ENCODE measurements at places on chromosomes 3 and 15.

GRCh38 chr3:187098923-187099512, 40.3 kb downstream of the RPL39L start:
- DNase-seq: no peak

DNA sequence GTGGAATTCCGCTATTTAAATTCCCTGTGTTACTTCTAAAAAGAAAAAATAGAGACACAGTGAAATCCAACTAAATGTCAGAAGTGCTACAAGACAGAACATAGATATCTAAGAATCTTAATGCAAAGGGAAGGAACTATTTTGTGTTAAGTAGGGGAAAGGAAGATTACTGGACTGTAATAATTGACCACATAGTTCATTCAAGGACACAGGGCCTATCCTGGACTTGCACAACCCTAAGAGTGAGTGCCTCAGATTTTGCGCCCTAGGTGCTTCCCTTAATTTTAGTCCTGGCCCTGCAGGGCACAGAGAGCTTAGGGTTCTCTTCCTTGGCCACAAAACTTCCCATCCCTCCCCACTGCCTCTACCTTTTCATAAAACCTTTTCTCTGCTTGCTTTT, 3.5 kb upstream of the IL20RB start:
- no peak for DNase-seq

GRCh38 chr3:105473521-105474223, 107.0 kb downstream of the ALCAM start:
- DNase-seq: no peak

GRCh38 chr3:187750006-187750512, 4.8 kb upstream of the BCL6 start:
- no peak for DNase-seq

DNA sequence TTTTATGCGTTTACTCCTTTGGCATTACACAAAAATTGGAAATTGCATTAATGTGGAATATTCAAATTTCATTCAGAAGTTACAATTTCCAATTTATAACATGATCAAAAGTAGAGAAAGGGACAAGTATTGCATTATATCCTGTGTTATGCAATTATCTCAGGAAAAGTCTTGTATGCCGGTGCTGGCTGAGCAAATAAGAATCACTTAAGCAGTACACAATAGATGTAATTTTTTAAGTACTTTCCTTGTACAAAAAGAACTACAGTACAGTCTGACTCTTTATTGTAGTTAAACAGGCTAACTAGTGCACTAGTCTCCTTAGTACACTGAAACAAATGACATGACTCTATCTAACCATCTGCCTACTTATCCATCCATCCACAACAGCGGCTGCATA, 493.2 kb upstream of the KCNMB2 start:
- no peak for DNase-seq

DNA sequence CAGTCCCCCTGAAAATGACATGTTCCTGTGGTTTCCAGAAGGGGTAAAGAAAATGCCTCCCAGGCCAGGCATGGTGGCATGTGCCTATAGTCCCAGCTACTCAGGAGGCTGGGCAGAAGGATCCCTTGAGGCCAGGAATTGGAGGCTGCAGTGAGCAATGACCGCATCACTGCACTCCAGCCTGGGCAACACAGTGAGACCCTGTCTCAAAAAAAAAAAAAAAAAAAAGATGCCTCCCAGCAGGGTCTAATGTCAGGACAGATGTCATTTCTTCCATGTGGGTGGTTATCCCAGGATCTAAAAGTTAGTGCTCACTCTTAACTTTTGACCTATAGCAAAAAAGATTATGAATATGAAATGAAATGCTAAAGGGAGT, 13.4 kb downstream of the LCMT2 start:
- no peak for DNase-seq

- no peak for DNase-seq
Observed at GRCh38 chr15:36643551-36643950, 64.1 kb downstream of the CDIN1 start.

DNA sequence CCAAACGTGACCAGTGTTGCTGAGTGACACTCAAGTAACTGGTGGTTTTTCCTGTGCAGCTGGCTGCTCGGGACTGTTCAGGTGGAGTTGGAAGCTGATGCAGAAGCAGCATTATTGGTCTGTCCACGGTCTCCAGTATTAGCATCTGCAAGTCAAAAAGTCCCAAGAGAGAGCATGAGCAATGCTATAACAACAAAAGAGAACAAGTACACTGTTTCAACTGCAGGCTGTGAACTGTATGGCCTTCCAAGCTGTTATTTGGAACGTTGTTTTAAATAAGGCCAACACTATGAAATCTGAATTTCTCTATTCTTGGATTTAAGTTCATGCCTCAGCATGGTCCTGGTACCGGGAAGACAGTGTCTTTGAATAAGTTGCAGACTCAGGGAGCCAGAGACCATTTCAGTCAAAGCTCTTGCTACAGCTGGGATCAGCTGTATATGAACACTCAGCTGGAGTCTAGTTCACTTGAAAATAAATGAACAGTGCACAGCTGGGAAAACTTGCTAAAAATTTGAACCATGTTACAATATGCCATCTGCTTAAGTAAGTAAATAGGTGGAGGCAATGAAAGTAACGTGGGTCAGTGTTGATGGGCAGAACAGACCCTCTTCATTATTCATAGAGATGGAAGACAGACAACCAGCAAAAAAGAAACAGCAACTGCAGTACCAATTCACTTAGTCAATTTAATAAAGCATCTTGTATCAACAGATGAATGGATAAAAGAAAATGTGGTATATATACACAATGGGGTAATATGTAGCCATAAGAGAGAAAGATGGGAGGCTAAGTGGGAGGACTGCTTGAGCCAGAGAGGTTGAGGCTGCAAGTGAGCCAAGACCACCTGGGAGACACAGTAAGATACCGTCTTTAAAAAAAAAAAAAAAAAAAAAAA, 45.1 kb downstream of the NR1I2 start:
- no peak for DNase-seq

GRCh38 chr3:87175732-87176131, 51.4 kb upstream of the CHMP2B start:
- DNase-seq: no peak

- no peak for DNase-seq
Observed at GRCh38 chr3:47410801-47411646, 30.2 kb downstream of the PTPN23 start.

DNA sequence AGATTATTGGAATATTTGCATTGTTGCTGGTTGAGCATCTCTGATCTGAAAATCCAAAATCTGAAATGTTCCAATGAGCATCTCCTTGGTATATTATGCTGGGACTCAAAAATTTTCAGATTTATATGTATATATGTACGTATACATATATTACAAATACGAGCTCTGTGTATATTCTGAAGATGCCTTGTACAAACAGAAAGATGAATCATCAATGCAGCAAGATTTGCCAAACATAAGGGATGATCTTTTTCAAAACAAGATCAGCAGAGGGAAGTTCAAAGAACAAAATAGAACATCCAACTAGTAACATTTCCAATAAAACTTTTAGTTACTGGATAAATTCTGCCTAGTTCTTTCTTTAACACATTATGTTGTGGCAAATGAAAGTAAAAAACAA, 42.5 kb downstream of the HERC1 start:
- DNase-seq: no peak

- DNase-seq: no peak
Observed at GRCh38 chr15:76866716-76867321, 38.3 kb downstream of the SCAPER start.

DNA sequence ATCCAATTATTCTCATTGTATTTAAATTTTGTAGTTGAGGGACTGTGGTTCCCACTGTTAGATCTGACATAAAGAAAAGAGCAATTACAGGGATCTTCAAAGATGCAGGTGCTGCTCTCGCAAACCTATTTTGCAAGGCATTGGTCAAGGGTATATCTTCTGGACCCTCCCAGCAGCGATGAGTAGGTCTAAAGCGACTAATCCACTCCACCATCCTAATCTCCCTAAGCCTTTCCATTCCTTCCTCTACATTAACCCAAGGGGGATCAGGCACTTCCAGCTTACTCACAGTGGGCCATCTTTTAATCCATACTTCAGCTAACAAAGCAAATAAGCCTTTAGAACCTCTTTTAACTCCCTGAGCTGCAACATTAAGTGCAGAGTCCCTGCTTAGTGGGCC, 37.0 kb upstream of the CPOX start:
- DNase-seq: no peak

- no peak for DNase-seq
Observed at GRCh38 chr15:43433165-43433564, 59.8 kb downstream of the TP53BP1 start.

GRCh38 chr3:81434161-81434560, 327.3 kb downstream of the GBE1 start:
- DNase-seq: no peak

DNA sequence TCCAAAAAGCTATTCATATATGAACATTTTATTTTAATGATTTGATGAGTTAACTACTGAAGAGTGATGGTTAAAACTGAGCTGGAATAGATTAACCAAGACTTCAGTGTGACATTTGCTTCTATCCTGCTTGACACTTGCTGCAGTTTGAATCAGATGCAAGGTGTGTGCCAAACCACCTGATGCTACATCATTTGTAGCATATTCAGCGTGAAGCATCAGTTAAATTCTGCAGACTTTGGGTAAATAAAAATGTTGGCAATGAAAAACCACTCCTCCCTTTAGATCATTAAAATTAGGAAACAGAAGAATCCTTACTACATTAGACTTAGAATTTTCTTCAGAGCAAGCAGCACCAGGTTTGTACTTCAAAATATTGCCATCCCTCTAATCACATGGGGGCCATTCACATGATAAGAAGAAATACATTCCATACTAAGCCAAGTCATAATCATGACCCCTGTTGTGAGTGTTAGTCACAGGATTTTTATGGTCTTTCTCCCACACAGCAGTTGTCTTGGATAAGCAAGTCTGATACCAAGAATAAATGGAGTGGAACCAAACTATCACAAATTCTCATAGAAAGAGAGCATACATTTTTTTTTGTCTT, 160.7 kb upstream of the TNIK start:
- DNase-seq: no peak

GRCh38 chr3:168250415-168250861, 154.7 kb upstream of the GOLIM4 start:
- DNase-seq: no peak

GRCh38 chr3:16865335-16865734, 19.4 kb upstream of the PLCL2 start:
- DNase-seq: no peak

- DNase-seq: no peak
Observed at GRCh38 chr3:129144786-129145185, 16.1 kb downstream of the ISY1 start.

GRCh38 chr3:60669636-60670035, 581.6 kb downstream of the FHIT start:
- no peak for DNase-seq

DNA sequence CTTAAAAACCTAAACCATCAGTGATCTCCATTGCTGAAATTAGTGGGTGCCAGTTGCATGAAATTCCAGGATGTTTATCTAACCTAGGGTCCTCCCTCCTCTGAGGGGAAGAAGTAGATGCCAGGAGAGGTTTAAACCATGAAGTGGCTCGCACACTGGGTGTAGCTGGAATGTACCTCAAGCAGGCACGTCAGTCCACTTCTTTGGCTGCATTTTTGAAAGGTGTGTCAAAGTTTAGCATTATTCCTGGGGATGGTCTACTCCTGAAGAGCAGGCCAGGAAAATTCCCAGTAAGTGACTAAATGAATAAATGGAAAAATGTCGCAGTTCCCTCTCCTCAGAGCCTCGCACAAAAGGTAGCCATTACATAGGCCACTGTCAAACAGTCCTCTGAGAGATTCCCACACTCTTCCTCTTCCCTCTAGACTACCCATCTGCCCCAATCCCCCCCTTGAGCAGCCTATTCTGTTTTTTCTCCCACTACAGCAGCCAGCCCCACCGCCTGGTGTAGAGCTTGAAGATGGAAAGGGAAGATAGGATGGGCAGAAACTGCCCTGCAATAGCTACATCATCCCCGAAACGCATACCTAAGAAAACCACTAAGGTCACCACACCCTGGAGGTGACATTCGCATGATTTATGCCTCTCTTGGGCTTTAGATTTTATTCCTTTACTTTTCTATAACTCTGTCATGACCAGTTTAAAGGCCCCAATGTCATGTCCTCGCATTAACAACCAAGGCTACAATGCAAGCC, 655 bp upstream of the TMOD3 start:
- no peak for DNase-seq

DNA sequence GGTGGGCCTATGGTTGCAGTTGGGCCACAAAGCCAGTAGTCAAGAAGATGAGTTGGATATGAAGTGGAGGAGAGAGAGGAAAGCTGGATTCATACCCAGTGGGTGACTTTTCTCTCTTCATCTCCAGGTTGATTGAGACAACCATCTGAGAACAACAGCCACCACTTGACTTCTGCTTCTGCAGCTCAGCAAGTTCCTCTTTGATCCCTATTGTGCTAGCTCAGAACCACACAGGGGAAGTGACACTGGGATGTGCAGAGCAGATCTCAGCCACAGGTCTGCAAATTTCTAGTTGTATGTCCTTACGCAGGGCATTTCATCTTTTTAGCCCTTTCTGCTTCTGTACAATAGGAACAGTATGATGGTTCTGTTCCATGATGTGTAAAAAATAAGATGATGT, 459.2 kb upstream of the ARRDC4 start:
- DNase-seq: no peak

DNA sequence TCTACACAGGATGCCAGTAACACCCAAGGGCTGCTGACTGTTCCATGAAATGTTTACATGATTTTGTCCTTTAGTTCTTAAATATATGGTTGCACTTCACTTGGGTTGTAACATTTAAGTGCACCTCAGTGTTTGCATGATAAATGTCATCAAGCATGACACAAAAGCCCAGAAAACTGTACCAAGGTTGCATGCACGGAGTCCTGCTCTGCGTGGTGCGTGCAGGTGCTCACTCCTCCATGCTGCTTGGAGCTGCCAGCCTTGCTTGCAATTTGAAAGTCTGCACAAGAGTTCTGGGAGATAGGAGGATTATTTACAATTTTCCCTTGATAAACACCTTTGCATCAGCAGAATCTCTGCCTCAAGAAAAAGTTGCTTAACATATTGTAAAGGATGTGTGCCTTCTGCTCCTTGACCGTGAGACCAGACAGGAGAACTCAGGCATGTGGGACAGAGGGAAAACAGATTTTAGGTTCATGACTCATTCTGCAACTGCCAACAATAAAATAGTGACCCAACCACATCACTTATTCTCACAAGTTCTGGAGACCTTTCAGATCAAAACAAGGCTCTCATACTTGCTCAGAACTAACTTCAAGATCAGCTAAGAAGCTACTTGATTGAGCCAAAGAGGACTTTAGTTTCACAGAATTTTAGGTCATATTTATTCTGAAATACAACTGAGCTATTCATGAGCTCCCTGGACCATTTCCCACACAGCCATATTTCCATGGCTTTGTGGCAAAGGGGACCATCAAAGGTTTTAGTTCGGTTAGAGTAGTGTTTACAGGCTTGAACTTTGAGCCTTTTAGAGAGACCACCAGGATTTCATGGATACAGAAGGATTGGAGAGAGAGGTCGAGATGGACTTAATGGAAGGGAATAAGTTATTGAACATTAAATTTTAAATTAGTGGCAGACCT, 128.4 kb upstream of the ZBED2 start:
- no peak for DNase-seq

All from amygdala (tissue), 56 donors.